NCI-H1417 treated with DMSO at 0.1 percent for 48 hours (cell line): ENCODE measurements at places on chromosomes 6 and 20.

DNA sequence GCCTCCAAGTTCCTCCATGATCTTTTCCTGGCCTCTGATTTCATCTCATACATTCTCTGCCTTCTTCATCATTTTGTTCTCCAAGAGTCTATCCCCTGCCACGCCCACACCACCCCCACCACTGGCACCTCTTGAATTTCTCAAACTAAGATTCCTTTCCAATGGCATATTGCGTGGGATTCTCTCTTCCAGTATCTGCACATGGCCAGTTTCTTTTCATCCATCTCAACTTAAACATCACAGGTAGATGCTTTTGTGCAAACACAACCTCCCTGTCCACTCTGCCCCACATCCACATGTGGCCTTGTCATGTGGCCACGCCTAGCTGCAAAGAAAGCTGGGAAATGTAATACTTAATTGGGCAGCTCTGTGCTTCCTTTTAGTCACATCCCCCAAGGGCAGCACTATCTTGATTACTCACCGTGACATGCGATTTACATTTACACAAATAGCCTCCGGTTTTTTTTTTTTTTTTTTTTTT, 33.4 kb upstream of the ZMYND8 start:
- DNase-seq: no peak

GRCh38 chr6:88561034-88561953, 395.1 kb upstream of the CNR1 start:
- no peak for DNase-seq

- DNase-seq: no peak
Observed at GRCh38 chr6:38567436-38567835, 72.3 kb downstream of the BTBD9 start.

DNA sequence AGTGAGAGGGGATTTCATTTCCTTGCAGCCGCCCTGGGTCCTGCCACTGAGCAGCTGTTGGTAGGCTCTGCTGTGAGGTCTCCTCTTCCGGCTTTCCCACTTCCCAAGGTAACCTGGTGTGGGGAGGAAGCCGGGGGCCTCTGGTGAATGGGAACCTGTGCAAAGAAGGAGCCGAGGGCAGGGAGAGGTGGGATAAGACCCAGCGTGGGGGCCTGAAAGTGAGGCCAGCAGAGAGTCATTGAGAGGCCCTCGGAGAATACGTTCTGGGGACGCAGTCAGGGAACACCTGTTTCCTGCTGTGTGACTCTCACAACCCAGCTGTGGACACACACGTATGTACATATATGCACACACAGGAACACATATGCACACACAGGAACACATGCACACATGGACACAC, 100.7 kb downstream of the CDH26 start:
- no peak for DNase-seq

DNA sequence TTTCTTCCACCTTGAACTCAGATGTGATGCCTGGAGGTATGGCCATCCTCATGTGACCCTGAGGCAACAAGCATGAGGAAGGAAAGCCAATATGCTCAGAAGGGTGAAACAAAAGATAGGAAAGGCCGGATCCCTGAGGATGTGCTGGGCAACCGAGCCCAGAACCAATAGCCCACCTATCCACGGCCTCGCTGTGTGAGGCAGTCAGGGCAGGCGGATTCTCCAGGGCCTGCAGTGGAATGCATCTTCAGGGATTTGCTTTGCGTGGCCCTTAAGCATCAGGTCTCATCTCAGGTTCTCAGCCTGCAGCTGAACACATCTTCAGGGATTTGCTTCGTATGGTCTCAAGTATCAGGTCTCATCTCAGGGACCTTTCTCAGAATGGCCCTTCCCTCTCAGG, 139.8 kb downstream of the ANKRD60 start:
- no peak for DNase-seq

- no peak for DNase-seq
Observed at GRCh38 chr20:44805979-44806620, 4.2 kb downstream of the RIMS4 start.

- no peak for DNase-seq
Observed at GRCh38 chr6:31476515-31477139, 21.3 kb upstream of the MICB start.

GRCh38 chr6:169640351-169640852, 61.4 kb downstream of the WDR27 start:
- DNase-seq: no peak

- no peak for DNase-seq
Observed at GRCh38 chr6:157747370-157747769, 75.7 kb upstream of the SNX9 start.

DNA sequence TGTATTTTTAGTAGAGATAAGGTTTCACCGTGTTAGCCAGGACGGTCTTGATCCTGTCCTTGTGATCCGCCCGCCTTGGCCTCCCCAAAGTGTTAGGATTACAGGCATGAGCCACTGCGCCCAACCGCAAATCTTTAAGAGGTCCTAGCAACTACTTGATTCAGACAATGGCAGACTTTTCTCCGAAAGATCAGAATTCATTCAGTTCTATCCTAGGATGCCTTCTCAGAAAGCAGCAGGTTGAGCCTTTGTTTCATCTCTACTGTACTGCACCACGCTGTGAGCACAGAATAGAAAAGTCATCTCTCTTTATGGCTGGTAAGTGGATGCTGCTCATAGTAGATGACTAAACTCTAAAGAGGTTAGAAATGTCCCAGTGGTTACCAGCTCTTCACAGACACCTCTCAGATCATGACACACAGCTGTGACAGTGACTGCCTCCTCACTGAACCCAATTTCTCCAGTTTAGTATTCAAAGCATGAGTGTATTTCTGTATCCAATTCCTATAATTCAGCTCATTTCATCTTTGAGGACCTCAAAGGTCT, 6.0 kb upstream of the HSF2 start:
- no peak for DNase-seq

DNA sequence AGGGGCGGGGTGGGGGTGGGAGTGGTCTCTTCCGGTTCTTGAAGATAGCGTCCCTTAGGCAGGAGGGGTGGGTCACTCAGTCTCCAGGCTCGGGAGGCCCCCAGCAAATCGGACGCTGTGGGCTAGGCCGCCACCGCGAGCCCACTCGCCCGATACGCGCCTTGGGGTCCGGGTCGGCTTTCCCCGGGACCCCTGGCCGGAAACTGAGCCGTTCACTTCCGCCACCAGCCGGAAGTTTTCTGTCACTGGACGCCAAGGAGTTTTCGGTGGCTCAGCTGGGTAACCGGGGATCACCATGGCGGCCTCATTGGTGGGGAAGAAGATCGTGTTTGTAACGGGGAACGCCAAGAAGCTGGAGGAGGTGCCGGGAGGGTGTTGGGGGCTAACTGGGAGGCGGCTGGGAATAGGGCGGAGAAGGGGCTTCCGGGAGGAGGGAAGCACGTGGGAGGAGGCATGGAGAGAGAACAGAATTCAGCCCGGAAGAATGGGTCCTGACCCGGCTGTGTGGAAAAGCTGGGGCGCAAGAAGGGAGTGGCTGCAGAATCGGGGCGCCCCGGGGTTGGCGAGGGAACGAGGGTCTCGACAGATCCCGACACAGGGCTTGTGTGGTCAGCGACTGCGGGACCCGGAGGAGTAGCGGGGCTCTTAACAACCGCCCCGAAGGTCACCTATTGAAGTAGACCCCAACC, at the start of gene ITPA:
ITPA (plus strand) TSS at position 242 of the 689 bp plus-strand sequence; CDS start at position 296, 54 bp downstream.
- no peak for DNase-seq
